ENCODE measurements at places on chromosomes 2 and 18. TPM values are rescaled to one million over a fixed set of nuclear protein-coding genes. Genes with fewer than 3 reads are reported as not detected.

ANKRD23 gene
- total RNA-seq: 6.1 TPM

ERBB4 gene
- total RNA-seq: 5.3 TPM

DNA sequence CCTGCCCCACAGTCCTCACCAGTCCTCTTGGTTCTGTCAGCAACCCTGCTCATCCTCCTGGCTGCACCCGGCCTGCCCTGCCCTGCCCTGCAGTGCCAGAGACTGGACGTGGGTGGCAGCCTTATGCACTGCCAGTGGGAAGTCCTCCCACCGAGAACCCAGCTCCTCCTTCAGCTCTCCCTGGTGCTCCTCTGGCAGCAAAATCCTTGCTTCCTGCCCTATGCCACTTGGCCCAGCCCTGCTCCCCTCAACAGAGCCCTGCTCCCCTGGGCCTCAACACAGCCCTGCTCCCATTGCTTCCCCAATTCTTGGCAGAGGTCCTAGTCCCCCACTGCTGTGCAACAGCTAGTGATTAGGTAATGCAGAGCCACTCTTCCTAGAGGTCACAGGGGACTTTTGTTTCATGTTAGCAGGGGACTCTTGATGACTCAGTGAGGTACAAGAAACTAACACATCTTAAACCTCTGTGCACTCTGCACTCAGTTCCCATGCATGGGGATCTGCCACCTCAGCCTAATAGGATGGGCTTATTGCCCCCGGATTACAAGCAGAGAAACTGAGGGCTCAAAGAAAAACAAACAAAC lies 58.0 kb upstream of the EDAR start:
- no peak for DNase-seq

CDKL4 gene
- 0.57 TPM for total RNA-seq

GRCh38 chr18:23936381-23936958 lies 78.1 kb upstream of the TTC39C start:
- no peak for DNase-seq

CYB5A gene
- total RNA-seq: 74.9 TPM

- DNase-seq: no peak
These were observed 67.8 kb downstream of the PSMG2 start for GRCh38 chr18:12770469-12771219.

CPLX4 gene
- not detected for total RNA-seq

CTLA4 gene
- not detected for total RNA-seq

CPO gene
- 0.24 TPM for total RNA-seq

DNA sequence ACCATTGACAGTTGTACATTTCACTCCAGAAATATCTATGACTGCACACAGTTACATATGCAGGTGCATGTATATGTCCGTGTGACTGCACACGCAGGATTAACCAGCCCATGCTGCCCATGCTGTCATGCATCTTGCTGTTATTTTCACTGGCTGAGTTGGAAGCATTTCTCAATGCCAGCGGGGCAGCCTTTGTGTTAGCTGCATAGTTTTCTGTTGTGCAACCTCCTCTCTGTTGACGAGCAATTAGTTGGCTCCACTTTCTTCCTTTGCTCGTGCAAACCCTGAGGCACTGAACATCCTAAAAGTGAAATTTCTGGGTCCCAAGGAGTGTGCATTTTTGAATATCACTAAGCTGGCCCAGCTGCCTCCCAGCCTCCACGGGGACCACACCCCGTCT lies 133.4 kb upstream of the GLI2 start:
- no peak for DNase-seq

CERS6 gene
- 36.9 TPM for total RNA-seq

- no peak for DNase-seq
These were observed 519.2 kb upstream of the SPHKAP start for GRCh38 chr2:228700638-228701037.

DNA sequence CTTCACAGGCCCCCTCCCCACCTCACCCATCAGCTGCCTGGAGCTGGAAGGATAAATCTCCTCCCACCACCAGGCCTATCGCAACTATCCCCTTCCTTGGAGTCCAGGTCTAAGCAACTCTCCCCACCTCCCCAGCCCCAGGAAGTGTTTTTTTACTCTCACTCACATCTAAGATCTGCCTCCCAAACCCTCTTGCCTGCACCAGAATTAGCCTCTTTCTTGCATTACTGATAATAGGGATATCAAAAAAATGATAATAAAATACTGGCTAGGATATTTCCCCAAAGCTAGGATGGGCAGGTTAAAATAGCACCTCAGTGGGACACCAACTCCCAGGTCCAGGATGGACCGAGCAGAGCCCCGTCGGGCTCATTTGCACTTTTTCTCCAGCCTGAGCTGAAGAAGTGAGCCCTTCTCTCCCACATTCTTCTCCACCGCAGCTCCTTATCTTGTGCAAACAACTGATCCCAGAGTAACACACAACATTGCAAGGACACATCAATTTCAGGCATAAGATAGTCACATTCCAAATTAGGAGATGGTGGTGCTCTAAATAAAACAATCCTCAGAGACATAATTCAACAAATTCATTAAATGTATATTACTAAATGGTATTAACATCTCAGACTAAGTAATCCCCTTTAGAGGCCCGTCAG lies 17.7 kb upstream of the CIB4 start:
- DNase-seq: no peak

PELI1 gene
- total RNA-seq: 58.2 TPM

GRCh38 chr2:120735746-120736170 lies at the start of gene GLI2:
Gene GLI2 (plus strand): TSS chr2:120735868. CDS start chr2:120797321, 61,453 bp downstream.
- peak; percentile 88 for DNase-seq

SLC5A7 gene
- total RNA-seq: 0.36 TPM

DNA sequence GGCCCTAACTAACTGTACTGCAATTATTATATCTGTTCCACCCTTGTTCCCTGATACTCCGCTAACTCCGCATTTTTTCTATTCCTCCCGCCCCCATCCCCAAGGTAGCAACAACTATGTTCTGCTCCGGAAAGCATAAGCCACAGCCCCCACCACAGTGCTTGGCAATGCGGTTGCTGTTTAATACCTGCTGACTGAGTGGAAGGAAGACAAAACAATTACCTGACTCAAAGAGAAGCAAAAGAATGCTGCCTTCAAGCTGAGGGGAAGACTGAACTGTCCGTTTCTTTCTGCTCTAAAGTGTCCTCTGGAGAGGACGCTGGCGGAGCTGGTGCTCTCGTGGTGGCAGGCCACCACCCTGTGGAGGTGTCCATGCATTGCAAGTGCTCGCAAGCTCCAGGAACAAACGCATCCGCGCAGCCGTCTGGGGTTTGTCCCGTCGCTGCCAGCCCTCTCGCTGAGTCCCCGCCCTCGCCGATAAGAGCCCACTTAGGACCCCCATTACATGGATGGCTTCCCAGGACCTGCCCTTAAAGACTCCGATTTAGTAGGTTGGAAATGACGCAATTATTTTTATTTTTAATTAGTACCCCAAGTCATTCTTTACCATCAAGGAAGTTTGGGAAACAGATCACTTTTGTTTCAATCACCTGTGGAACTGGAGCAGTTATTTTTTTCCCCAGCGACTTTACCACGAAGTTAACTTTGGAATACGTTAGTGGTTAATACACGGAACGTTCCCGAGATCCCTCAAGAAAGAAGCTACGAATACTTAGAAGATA lies 1.6 kb upstream of the MYL12A start:
- DNase-seq: peak; percentile 84

FTCDNL1 gene
- total RNA-seq: 1.3 TPM

DNA sequence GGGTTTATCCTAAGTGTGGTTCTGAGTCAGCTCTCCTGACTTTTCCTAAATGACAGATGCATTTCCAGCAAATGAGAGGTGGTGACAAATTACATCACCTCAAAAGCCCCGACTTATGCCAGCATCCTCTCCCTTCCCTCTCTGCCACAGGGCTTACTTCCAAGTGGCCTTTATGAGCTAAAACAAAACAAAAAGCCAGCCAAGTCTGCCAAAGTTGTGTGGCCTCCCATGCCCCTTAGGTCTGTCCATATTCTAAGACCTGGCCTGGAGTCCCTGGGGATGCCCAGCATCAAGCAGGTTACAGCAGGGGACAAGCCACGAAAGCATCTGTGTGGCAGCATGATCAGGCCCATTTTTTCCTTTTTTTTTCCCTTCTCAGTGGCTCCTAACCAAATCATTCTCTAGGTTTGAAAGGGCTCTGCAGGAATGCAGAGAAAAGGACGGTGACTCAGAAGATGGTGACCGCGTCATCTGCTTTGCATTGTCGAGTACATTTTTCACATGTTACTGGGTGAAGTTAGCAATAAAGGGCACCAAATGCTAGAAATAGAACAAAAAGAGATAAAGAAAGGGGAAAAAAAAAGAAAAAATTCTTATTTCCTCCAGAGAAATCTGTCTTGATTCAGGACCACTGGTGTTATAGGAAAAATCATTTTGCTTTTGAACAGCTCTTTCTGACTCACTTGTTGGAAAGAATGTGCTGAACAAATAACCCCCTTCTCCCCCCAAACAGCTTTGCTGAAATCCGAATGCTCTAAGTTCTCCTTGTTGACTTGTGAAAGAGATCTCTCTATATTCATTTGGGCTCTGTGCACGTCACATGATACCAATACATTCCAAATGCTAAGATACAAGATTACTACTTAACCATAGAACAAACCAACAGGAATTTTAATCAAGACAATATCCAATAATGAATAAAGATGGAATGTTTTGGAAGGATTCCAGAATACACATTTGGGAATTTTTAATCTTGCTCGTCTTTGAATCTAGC lies 178.7 kb downstream of the EN1 start:
- no peak for DNase-seq

DNA sequence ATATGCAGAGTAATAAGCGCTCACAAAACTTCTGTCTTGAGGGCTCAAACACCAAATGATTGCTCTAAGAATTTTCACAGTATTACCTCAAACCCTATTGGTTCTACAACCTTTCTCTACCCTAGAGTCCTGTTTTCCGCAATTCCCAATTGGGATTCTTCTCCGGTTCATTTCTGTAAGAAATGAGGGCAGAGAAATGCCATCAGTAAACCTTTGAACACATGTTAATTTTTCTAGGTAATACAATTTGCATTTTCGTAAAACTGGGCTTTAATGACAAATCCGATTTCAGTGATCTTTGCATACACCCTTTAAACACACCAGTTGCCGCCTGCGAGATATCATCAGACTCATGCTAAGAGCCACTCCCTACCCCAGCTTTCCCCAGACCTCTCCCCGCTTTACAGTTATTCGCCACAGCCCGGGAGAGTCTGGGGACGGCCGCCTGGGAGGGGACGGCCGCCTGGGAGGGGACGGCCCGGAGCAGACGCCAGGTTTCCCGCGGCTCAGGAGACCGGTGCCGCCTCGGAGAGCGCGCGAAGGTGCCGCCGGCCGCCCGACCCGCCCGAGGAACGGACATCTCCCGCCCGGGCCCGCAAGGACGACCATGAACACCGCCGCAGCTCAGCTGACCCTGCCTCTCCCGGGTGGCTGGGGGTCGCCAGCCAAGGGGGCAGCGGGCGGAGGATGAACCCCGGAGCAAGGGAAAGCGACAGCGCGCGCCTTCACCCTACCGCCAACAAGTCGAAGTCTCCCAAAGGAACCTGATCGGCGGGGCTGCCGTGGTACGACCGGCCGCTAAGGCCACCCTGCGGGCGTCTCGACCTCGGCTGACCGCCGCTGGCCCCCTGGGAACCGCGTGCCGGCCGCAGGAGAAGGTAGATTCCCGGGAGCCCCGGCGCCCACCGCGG lies 463 bp downstream of the SMC6 start:
- peak; percentile 70 for DNase-seq

GRCh38 chr2:84283506-84283905 lies 175.6 kb downstream of the SUCLG1 start:
- DNase-seq: no peak

Data from type B pancreatic cell (in vitro differentiated cells).